Pons (tissue), 1 donor: ENCODE measurements at places on chromosomes 3 and 15.

- DNase-seq: no peak
Measured at GRCh38 chr15:77617476-77618230, 15.1 kb downstream of the LINGO1 start.

DNA sequence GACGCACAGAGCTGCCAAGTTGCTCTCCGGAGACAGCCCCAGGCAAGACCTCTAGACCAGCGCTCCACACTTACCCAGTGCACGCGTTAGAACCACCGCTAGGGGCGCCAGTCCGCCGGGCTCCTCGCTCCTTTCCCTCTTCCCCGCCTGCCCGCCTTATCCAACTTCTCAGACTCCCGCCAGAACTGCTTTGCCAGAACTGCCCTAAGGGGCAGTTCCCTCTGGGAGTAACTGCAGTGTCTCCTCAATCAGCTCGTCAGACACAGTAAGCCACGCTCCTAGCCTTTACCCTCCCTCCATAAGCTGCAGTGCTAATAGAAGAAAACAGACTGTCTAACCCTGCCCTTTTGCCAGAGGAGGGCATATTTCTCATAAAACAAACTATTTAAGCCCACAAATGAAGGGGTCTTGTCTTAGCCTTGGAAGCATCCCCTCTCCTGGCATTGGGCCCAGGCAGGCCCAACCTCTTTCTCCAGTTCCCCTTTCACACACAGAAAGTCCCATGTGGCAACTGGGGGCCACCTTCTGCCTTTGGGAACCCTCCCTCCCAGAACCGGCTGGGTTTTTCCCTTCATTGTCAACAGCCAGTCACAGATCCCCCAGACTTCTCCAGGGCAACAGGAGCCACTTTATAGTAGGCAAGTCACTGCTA, 3.7 kb downstream of the BMF start:
- DNase-seq: peak; percentile 86

DNA sequence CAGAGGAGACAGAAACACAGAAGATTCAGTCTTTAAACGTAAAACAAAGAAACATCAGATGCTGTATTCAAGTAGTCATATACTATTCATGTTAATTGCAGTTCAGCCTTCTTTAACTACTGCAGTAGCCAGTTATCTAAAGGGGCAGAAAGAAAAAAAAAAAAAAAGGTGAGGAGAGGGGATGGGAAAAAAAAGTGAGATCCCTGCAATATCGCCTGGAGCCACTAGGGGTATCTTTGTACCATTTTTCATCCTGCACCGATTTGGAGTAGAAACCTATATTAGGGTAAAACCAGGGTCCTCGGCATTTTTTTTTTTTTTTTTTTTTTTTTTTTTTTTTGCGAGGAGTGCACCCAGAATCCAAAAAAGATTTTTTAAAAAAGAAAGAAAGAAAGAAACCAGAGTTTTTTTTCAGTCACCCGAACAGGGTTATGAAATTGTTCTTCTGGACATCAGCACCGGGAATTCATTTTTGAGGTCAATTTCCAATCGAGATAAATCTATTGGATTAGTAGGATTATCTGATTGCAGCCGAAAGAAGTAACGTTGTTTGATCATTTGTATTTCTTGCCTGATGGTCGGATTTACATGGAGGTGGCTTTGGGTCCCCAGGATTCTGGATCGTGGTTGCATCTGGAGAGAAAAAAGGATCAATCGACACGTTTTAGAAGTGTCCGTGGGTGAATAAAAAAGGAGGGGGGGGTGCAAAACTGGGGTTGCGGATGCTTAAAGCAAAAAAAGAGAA, 186.7 kb downstream of the NLGN1 start:
- peak; percentile 41 for DNase-seq

- no peak for DNase-seq
Measured at GRCh38 chr15:82963471-82964341, 11.2 kb upstream of the HOMER2 start.

DNA sequence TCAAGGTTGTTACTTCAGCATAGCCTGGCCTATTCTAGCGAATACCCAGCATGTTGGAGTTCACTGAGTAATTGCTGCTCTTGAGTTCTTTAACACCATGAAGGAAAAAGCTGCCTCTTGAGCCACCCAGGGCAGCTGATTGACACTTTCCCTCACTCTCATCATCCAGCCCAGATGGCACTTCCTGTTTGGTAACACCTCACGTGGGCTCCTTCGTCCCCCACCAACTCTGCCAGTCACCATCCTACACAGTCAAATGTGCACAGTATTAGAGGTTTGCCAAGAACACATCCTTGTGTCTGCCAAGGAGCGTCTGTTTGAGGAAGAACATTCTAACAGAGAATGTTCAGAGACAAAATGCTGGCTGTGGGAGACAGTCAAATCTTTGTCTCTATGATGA, 266.3 kb downstream of the RPLP1 start:
- peak; percentile 81 for DNase-seq

DNA sequence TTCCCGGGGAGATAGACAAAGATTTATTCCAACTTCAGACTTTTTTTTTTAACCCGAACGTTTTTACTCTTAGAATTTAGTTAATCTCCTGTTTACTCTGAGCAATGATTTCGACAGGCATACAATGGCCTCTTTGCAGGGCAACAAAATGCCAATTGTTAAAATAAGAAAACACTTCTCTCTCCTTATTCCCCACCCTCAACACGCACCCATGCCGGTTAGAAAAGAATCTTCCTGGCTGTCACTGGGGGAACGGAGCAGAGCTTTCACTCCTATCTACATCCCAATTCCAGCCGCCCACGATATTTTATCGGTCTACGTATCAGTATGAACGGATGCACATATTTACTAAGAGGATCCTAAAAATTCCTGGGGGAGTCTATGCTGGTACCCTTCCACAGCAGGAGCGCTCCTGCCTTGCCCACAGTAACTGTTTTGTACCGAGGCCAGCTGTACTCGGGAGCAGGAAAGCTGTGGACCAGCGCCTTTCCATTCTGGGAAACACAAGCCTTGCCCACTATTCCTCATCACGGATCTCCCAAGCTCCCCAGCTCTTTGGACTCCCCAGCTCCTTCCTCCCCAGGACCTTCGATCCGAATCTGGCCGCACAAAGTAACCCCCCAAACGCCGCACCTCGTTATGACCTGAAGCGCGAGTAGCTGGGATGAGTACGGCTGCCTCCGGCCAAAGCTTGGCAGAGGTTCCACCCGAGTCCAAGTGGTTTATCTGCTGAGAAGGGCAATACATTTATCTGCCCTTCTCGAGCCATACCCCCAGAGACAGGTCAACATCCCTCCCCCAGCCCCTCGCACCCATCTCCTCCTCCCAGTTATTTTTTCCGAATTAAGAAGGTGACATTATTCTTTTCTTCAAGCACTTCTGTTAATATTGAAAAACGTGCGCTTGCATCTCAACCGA, 2.2 kb upstream of the FOXB1 start:
- no peak for DNase-seq

GRCh38 chr15:31278544-31279220, 48.0 kb upstream of the KLF13 start:
- no peak for DNase-seq

GRCh38 chr15:62107571-62108121, 40.9 kb downstream of the C2CD4A start:
- no peak for DNase-seq

DNA sequence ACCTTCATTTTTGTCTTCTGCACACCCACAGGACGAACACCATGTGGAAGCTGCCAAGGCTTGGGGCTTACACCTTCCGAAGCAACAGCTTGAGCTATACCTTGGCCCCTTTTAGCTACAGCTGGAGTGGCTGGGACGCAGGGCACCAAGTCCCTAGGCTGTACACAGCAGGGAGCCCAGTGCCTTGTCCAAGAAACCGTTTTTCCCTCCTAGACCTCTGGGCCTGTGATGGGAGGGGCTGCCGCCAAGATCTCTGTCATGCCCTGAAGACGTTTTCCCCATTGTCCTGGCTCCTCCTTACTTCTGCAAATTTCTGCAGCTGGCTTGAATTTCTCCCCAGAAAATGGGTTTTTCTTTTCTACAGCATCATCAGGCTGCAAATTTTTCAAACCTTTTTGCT, 7.8 kb downstream of the CNTN4 start:
- DNase-seq: no peak

DNA sequence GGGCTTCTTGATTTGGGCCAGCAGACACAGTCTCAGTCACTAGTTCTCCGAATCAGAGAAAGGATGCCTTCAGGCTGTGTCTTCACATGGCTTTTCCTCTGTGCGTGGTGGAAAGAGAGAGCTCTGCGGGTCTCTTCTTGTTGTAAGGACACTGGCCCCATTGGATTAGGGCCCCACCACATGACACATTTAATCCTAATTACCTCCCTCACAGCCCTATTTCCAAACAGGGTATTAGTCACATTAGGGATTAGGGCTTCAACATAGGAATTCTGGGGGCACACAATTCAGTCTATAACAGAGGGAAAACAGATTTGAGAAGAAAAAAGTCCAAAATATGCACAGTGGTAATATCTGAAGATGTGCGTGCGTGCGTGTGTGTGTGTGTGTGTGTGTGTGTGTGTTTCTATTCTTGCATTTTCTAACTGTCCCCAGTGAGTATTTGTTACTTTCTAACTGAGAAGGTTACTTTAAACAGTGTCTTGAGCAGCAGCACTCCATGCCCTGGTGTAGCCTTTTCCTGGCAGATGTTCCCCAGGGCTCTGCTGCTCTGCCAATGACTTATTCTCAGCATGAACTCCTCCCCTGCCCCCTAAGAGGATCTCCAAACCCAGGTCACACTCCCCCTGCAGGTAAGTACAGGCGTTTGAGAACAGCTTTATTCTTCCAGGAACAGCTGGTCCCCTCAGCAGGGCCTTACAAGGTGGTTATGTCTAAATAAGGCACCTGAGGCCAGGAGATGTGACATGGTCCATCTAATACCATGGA, 72.9 kb downstream of the RPL39L start:
- DNase-seq: peak; percentile 20

DNA sequence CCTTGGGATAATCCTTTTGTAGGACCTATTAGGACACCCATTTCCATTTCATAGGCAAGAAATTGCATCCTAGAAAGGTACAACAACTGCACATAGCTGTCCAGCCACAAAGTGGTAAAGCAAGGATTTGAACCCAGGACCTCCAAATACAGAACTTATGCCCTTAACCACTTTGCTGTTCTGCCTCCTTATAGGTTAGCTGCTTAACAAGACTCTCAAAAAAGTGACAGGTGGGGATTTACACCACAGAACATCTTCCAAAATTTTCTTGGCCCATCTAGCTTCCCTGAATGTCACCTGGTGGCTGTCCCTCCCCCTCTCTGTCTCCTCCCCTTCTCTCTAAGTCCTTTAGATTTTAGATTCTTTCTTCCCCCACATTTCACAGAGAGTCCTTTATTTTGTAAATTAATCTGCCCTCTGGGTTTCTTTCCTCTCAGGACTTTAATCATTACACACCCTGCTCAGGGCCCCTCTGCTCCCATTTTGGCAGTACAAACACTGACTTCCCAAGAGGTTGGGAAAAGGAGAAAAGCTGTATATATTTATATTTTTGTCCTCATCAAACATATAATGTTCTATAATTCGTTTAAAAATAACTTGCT, 120.6 kb downstream of the CPNE4 start:
- no peak for DNase-seq

DNA sequence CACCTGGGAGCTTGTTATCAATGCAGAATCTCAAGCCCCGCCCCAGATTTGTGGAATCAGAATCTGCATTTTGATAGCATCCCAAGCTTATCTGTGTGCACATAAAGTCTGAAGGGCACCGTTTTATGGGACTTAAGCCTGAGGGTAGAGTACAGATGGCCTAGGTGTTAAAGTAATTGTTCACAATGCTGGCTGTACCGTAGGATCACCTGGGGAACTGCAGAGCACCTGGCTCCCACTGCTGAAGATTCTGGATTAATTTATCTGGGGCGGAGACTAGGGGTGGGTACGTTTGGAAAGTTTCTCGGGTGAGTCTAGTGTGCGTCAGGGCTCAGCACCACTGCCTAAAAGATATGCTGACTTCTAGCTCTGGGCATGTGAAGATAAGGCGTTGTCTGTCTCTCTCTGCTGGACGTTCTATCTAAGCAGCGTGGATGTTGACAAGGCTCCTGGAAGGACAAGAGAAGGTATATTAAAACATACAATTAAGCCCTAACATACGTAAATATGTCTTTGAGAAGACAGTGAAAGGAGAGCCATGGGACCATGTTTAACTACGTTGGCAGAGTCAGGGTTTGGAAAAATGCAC, 63.2 kb upstream of the RASGRP1 start:
- DNase-seq: peak; percentile 30

DNA sequence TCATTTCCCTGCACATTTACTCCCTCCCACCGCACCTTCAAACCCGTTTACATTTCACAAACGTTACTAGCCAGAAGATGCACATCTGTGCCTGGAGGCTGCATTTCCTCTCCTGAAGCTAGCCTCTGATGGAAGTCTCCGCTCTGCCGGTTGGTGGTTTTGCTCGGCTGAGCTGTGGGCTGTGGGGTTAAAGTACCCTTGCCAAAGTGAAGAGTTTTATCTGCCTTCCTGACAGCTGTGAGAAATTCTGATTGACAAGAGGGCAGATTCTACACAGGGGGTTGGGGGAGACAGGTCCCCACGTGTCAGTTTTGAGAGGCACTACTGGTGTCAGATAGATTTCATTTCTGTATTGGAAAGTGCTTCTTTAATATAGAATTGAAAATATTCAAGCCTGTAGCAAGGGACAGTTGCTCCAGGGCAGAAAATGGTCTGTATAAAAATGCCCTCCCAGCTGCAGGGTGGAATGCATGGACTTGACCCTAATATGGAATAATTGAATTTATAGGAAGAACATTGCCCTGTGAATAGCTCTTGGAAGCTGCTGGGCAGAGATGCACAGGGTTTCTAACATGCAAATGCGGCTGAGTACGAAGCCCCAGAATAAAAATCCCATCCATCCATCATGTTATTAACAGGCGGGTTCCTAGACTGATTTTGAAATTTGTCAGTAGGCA, 201.1 kb upstream of the RGMA start:
- no peak for DNase-seq

DNA sequence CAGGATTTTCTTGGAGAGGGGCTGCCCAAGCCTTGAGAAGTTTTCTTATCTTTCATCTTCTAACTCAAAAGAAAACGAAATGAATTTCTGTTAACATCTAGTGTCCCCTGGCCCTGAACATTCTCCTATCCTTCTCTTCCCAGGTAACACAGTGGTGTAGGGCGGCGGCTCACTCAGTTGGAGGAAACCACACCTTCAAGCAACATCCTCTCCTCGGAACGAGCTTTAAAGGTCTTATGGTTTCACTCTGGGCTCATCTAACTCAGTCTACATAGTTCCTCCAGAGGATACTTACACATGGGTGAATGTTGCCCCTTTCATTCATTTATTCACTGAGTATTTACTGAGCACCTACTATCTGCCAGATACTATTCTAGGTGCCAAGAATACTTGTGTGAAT, 31.0 kb upstream of the KLHL6 start:
- no peak for DNase-seq

DNA sequence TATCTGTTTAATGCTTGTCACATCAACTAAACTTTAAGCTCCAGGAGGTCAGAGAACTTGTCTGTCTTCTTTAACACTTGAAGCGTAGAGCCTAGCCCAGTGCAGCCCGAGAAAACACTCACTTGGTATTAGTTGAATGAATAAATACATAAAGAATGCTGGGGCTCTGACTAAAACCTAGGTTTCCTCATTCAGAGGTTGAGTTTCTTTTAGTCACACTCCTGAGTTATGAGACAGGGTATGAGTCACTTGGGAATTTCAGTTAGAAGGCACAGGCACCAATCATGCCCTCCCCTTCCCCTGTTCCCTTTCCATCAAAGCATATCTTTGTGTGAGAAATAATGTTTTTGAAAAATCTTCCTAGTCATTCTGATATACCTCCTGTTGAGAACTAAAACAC, 589.8 kb upstream of the DPPA4 start:
- no peak for DNase-seq

- DNase-seq: no peak
Measured at GRCh38 chr15:69881302-69881670, 216.4 kb downstream of the TLE3 start.
